ENCODE measurements at places on chromosomes 3 and 15.

GRCh38 chr3:159620873-159621272, 367.8 kb upstream of the IL12A start:
- no peak for DNase-seq

- DNase-seq = no peak
Observed at GRCh38 chr3:117695871-117696645, 986.5 kb downstream of the TUSC7 start.

- DNase-seq = no peak
Observed at GRCh38 chr15:73818308-73818985, 54.9 kb upstream of the TBC1D21 start.

- no peak for DNase-seq
Observed at GRCh38 chr3:41094351-41094750, 105.0 kb upstream of the CTNNB1 start.

- no peak for DNase-seq
Observed at GRCh38 chr15:91919014-91919534, 65.6 kb downstream of the SLCO3A1 start.

GRCh38 chr3:145807990-145808389, 353.0 kb downstream of the PLOD2 start:
- no peak for DNase-seq

GRCh38 chr3:57820479-57820878, 64.4 kb downstream of the SLMAP start:
- no peak for DNase-seq

- DNase-seq = peak; percentile 30
Observed at GRCh38 chr15:69161079-69161877, 843 bp downstream of the GLCE start.

DNA sequence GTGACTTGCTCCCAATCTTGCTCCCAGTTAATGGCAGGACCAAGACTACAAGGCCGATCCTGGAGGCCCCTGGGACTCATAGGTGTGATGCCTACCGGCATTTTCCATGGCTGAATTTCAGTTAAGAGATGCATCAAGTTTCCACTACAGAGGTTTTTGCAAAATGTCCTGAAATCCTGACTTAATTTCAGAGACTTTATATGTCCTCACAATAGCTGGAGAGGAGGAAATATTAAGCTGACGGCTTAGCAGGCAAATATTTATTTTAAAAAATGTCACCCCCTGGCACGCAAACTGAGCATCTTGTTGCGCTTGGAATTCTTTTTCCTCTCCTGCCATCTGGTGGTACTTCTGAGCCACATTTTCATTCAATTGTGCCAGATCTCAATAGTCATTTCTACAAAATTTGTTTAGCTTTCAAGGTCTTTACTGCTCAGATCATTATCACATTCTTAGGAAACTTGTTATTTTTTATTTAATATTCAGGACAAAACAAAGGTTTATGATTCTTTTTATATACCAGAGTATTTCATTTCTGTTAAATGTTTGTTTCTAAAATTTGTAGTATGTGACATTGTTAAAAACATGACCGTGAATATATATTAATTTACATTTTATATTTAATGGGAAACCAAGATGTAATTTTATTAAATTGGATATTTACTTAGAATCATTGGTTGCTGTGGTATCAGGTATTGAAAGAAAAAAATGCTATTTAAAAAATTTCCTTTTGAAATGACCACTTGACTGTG, 189.2 kb upstream of the THRB start:
- DNase-seq = no peak

GRCh38 chr3:13767896-13768295, 112.0 kb downstream of the WNT7A start:
- no peak for DNase-seq

DNA sequence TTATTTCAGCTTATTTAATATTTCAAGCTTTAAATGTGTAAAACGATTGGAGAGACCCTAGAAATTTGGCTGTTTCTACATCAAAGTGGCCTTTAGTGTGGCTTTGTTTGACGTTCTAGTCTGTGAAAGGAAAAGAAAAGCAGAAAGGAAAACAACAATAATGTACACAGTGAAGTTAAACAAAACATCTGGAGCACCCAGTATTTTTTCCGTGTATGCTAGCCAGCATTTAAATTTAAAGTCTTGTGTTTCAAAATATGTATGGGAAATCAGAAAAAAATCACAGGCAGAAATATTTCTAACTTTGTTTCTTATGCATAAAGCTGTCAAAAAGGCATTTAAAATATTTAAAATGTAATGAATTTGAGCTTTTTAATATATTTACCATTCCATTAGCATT, 218.1 kb downstream of the NAALADL2 start:
- DNase-seq = no peak

- DNase-seq = no peak
Observed at GRCh38 chr3:64351713-64352638, 126.7 kb upstream of the PRICKLE2 start.

DNA sequence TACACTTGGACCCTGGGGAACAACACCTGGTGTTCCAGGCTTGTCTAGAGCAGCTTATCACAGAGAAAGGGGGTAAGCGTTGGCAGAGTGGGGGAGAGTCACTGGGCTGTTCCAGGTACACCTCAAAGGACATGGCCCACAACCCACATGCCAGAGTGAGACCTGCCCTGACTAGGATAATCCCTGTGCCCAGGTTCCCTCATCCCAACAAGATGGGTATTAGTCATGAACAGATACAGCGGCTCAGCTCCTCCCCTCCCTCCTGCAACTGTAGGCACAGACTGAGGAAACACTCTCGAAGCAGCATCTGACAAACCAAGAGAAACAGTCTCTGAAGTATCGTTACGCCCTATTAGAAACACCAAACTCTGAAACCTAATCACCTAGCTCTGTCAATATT, 32.1 kb upstream of the RPS17 start:
- DNase-seq = no peak

GRCh38 chr3:160009525-160009924, 20.9 kb downstream of the IL12A start:
- DNase-seq = no peak

DNA sequence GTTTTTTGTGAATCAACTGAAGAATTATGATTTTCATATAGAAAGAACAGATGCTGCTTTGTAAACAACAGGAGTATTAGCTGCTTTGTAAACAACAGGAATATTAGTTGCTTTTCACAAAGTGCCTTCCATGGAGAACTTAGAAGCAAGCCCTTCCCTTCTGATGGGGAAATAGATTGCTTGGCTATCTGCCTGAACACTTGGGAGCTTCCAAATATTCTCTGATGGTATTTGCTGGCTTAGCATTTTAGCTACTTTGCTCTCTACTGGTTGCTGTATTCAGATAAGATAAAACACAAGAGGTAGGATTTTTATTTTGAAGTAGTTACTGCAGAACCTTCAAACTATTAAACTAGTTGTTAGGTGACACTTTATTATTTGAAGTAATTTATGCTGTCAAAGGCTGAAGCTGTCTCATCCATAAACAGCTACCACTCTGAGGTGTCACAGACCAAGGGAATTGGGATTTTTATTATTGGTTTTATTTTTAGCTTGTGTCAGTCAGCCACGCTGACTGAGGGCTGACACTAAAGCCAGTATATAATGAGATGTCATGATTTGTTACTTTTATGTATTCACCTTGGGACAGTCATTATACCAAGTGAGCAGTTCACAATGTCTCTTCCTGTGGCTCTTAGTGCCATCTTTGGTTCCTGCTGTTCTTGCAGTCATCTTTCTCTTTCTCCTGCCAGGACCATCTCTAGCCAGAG, 50.0 kb downstream of the ZIC1 start:
- DNase-seq = no peak

DNA sequence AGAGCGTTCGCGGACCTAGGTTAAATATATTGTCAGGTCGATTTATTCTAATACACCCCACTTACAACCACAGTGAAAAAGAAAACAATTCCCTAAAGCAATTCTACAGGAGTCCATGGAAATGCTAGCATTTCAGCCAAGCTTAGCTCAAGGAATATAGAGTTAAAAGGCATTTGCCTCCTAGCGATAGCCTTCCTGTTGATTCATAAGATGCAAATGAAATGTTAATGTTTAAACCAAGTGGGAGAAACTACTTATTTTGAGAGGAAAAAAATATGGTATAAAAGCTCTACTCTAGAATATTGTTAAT, 1.7 kb upstream of the ALCAM start:
- no peak for DNase-seq

- no peak for DNase-seq
Observed at GRCh38 chr3:118850687-118851086, 184.0 kb downstream of the IGSF11 start.

- DNase-seq = no peak
Observed at GRCh38 chr15:78023865-78024518, 53.5 kb downstream of the TBC1D2B start.

DNA sequence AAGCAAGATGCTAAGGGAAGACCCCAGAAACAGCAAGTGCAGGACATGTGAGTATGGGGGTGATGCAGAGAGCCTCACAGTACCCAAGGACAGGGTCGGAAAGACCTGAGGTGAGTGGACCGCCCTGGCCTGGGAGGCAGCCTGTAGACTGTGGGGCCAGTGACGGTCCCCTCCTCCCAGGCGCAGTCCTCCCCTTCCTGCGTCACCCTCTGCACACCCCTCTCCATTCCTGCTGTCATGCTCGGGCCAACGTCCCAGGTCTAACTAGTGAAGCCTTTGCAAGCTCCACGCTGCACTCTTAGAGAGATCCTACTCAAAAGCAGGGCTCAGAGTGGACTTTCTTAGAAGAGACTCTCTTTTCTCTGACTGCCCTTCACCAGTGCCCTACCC, 41.6 kb downstream of the TM2D3 start:
- no peak for DNase-seq

DNA sequence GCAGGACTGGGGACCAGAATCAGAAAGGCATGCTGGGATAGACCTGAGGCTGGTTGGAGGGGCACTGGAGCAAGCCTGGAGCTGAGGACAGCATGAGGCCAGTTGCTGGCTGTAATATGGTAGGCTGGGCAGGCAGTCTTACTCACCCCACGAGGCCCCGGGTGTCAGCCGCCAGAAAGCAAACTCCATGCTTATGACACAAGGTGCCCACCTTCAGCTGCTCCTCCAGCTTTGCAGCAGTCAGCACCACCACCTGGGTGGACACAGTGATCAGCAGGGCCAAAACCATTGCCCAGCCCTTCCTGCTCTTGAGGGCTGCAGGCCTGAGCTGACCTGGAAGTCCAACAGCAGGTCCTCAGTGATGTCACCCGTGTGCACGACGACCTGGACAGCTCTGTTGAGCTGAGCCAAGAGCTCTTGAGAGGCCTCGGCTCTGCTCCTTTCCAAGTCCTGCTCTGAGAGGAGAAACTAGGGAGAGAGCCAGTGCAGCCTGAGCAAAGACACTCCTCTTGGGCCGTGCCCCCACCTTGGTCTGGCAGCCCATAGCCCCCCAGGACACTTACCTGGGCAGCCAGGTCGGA, 747 bp downstream of the UBA7 start:
- no peak for DNase-seq

DNA sequence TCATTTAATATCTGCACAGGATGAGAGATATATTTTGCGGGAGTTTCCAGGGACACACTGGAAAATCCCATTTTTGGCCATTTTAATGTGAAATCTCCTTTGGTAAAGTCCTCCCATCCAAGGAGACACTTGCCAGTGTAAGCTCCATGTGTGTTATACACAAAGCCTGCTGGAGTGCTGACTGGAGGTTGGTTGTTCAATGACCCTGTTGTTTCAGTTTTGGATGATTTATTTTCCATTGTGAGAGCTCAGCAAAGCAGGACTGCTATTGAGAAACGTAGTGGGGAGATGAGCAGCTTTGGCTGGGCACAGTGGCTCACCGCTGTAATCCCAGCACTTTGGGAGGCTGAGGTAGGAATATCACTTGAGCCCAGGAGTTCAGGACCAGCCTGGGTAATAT, 127.7 kb downstream of the NUP210 start:
- DNase-seq = no peak

DNA sequence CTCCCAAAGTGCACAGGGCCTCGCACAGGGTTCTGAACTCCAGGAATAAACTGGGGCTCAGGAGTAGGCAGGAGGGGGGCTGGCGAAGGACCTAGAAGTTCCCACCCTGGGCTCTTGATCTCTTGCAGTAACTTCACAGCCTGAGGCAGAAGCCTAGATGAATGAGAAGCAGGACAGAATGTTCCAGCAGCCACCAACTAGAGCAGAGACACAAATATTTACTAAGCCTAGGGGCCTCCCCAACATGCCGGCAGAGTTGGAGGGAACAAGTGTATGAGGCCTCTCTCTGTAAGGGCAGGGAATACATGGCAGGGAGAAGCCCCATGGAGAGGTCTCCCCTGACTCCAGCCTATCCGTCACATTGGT, 25.3 kb upstream of the C15orf39 start:
- DNase-seq = no peak

Data from DND-41 (cell line).